ENCODE measurements at places on chromosomes 5 and 9.

- DNase-seq, result no peak
Measured at GRCh38 chr9:83007521-83008300, 55.2 kb downstream of the RASEF start.

DNA sequence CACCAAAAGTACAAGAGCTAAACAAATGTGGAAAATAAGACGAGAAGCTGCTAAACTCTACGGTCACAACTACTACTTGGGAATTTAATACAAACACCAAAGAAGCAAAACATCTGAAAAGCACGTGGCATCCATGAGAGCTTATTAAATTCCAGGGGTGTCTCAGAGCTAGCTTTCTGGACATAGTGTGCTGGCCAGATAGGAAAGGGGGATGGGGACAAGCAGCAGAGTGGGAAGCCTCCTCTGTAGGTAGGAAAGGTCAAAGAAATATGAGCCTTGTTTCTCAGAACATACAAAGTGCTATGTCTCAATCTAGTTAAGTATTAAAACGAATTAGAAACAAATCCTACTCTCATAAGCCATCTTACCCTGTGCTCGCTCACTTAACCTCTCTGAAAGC is 51.3 kb upstream of the GOLPH3 start:
- no peak for DNase-seq

DNA sequence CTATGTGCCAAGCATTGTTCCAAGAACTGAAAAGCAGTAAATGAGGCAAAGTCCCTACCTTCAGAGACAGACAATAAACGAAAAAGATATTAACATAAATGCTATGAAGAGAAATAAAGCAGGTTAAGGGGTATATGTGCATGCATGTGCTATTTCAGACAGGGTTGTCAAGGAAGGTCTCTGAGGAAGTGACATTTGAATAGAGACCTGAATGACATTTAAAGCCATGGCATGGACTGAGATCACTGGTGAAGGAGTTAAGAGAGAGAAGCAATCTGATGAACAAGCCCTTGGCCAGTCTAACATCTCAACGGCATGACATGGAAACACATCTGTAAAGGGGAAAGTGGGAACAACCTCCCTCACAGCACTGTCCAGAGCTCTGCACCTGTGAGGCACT is 14.5 kb downstream of the FBXO10 start:
- DNase-seq, result no peak

DNA sequence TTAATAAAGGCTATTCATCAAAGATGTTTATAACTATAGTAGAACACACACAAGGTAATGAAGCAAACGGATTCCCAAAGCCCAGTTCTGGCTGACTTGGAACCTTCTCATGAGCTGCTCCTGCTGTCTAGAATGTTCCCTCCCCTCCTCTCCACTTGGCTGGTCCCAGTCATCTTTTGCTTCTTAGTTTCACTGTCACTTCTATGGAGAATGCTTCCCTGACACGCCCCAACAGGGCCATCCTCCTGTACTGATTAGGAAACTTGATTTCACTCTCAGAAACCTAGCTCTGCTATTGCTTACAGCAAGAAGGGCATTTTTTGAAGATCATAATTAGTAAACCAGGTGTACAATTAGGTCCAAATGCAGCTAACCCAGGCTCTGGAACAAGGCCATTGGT is 3.2 kb upstream of the RAPGEF1 start:
- no peak for DNase-seq

DNA sequence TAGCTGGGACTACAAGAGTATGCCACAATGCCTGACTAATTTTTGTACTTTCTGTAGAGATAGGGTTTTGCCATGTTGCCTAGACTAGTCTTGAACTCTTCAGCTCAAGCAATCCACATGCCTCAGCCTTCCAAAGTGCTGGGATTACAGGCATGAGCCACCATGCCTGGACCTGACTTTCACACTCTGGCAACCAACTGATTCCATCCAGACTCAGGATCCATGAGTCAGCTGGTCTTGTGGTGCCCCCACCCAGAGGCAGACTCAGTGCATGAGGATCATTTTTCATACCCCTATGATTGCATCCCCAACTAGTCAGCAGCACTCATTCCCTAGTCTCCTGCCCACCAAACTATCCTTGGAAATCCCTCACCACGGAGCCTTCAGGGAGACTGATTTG is 375.9 kb downstream of the ANXA1 start:
- no peak for DNase-seq

DNA sequence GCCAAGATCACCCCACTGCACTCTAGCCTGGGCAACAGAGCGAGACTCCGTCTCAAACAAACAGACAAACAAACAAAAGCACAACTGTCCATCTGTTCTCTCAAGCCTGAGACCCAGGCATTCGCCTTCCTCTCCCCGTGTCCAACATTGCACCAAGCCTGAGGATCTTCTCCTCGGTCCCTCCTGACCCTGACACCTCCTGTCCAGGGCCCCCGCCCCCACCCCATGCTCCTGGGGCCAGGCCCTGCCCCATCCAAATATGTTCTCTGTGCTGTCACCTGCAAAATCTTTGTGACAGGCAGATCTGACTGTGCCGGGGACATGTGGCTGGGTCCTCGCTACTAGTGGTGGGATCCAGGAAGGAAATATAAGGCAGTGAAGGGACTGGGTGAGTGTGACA is 33.4 kb upstream of the UNC5A start:
- DNase-seq, result no peak

- no peak for DNase-seq
Measured at GRCh38 chr9:79107911-79108676, 463.7 kb upstream of the TLE4 start.

GRCh38 chr5:180338001-180338707 is 15.0 kb downstream of the GFPT2 start:
- no peak for DNase-seq

DNA sequence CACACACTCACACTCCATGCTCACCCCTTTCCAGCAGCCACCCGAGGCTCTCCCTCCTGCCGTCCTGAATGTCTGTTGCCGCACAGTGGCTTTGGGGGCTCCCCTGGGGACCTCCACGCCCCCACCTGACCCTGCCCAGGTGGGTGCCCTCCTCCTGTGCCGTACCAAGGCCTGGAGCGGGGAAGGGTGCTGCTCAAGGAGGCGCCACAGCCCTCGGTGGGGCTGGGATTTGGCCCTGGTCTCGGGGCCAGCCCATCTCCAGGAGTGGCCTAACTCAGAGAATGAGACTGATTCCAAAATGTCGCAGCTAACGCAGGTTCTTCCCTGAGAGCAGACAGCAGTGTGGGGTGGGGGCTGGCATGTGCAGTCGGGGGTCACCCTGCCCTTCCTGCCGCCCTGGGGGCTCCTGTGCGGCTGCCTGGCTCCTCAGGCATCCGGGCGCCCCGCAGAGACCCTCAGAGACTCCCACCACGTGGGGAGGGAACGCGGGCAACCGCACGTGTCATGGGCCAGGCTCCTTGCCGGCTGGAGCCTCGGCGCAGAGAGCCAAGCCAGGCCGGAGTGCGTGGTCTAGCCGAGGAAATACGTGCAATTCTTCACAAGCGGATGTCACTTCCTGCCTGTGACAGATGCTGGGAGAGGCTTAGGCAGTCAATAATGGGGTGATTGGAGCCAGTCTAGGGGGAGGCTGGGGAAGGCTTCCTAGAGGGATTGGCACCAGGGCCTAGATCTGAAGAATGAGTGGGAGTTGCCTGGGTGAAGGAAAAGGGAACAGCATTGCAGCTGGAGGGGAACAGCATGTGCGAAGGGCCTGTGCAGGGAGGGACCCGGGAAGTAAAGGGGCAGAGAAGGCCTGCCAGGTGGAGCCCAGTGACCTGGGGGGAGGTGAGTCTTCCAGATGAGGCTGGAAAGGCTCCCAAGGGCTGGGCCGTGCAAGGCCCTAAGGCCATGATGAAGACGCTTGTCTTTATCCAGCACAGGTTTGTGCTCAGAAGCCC is 44.1 kb downstream of the C9orf50 start:
- DNase-seq, result no peak

DNA sequence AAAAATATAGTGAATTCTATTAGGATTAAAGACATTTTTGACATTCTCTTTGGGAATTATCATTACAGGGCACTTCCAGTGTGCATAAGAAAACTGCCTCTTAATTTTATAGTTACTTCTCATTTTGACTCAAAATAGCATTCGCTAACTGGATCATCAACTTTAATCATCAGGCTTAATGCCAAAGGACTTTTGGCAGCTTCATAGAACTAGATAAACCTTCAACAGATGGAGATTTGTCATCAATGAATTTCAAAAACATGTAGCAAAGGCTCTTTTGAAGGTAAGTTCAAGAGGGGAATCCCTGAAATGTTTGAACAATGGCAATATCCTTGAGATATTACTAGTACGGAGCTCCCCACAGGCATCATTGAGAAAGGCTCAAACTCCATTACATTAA is 447.2 kb downstream of the PDE4D start:
- DNase-seq, result no peak

DNA sequence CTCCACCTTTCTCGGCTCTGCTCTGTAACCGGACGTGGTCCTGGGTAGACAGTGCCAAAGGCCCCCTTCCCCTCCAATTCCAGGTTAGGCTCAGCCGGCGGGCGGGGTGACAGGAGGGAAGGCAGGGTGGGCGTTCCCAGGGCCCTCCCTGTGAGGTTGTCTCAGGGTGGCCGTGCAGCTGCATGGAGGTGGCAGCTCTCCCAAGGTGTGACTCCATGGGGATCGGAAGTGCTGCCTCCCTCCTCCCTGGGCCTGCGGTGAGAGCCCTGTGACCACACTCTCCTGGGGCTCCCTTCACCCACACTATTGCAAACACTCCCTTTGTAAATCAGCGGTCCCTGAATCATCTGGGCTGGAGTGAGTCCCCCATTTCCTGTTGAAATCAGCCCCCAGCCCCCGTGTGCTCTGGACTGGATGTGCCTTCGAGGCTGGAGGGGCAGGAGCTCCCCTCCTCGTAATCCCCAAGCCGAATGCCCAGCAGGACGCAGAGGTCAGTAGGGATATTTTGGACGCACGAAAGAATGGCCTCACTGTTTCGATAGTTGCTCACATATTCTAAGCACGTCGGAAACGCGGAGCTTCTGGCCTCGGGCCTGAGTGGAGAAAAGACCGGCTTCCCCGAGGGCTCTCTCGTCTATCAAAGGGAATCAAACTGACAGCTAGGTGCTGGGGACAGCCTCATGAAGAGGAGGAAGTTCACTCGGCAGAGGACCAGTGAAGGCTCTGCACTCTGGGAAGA is 107.6 kb upstream of the COL5A1 start:
- DNase-seq, result no peak

DNA sequence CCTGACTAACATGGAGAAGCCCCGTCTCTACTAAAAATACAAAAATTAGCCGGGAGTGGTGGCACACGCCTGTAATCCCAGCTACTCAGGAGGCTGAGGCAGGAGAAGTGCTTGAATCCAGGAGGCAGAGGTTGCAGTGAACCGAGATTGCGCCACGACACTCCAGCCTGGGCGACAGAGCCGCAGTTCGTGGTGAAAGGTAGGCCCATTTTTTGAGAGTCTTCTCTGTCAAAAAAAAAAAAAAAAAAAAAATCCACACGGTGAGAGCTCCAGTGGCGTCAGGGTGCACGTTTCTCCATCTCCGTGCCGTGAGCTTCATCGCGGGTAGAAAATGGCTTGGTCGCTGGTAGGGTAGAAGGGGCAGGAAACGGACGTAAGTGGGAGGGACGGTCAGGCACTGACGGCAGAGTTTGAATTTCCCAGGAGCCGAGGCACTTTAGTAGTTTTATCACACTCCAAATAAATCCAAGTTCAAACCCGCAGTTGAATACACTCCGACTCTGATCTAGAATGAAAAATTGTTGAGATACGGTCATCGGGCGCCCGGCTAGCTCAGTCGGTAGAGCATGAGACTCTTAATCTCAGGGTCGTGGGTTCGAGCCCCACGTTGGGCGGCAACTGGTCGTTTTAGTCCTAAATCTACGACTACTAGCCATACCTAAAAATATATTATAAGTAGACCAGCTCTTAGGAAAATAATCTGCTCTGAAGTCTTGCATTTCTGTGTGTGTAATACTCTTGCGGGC is 2.4 kb upstream of the TRIM7 start:
- peak; percentile 77 for DNase-seq

DNA sequence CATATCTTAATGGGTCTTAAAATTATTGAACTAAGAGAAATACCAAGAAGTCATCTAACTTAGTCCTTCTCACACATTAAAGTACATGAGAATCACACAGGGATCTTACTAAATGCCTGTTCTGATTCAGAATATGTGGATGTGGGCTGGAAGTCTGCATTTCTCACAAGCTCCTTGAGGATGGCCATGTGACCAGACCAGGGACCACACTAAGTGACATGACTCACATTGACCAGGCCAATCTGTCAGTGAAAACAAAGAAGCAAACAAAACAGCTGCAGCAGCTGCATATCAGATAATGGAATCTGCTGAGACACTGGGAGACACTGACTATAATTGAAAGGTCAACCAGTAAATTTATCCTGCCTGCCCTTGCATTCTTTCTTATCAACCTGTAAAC is 110.5 kb downstream of the ADAMTS12 start:
- DNase-seq, result no peak

- DNase-seq, result no peak
Measured at GRCh38 chr5:76305269-76305668, 97.8 kb upstream of the IQGAP2 start.

DNA sequence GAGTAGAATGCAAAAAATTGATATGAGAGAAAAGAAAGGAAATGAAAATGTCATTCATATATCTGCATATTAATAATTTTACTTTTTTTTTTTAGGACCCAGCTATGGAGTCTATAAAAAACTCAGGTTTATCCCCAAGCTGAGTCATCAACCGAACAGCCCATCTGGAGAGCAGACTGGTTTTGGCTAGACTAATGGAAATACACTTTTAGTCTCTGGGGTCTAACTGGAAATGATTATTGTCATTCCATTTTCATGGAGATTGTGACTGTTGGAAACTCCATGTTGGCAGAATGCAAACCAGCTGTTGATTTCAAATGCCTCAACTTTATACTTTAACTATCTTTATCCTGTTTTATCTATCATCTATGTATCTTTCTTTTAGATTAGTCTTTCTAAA is 28.7 kb downstream of the ANXA1 start:
- DNase-seq, result no peak

- no peak for DNase-seq
Measured at GRCh38 chr9:5684101-5684500, 55.2 kb downstream of the RIC1 start.

DNA sequence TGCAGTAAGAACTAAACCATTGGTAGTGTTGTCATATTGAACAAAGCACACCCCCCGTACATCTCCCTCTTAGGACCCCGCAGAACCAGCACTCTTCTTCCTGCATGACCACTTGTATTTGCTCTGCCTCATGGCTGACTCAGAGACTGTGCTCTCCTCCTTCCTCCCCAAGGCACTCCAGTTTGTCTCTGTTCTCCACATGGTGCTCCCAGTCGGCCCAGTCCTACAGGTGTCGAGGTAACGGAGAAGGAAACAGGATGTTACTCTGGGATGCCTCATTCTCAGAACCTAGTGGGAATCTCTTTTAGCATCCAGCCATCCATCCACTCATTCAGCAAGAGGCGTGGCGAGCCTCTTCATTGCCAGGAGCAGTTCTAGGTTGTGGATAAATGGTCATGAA is 97.0 kb upstream of the NIPAL4 start:
- DNase-seq, result no peak

All from neural crest cell (in vitro differentiated cells).